Activated CD4-positive, alpha-beta T cell treated with anti-CD3 and anti-CD28 coated beads, Interleukin-2, amount 10 ng/mL, durations not matched to agents 24 days and 14 days (primary cell): ENCODE measurements at places on chromosomes 1 and 21.

DNA sequence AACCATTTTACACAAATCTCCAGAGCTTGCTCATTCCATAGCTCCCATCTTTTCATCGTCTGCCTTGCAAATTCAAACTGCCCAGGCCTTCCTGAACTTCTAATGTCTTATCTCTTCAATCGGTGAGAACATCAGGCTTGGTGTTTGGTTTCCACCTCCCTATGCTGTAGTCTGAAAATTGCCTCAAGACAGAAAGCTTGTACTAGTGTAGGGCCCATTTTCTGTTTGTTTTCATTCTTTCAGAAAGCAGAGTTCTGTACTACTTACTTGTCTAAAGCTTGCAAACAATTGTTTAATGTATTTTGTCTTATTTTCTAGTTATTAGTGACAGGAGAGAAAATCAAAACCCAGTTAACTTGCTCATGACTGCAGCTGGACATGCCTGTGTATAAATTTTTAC lies 16.8 kb downstream of the HOOK1 start:
- H3K4me1 ChIP-seq = no peaks in the 10 kb centered on the region
- no peaks in the 10 kb centered on the region for H3K36me3 ChIP-seq
- H3K27me3 ChIP-seq = no peaks in the 10 kb centered on the region
- no peak overlapping the region for H3K4me3 ChIP-seq
- DNase-seq = no peak
- H3K27ac ChIP-seq = no peak overlapping the region

- DNase-seq = peak; percentile 64
- H3K4me1 ChIP-seq = peaks cover 79% of the 10 kb centered on the region
- H3K27ac ChIP-seq = peak overlapping the region; percentile 92
Measured at GRCh38 chr1:19469004-19469403, 16.3 kb downstream of the CAPZB start.

- no peak for DNase-seq
- no peaks in the 10 kb centered on the region for H3K4me1 ChIP-seq
- no peak overlapping the region for H3K4me3 ChIP-seq
- no peak overlapping the region for H3K27ac ChIP-seq
Measured at GRCh38 chr1:43042773-43043457, 84.2 kb upstream of the SLC2A1 start.

GRCh38 chr1:103218821-103219220 lies 110.5 kb upstream of the COL11A1 start:
- no peaks in the 10 kb centered on the region for H3K27me3 ChIP-seq
- no peak overlapping the region for H3K4me3 ChIP-seq
- H3K36me3 ChIP-seq = no peaks in the 10 kb centered on the region
- no peak overlapping the region for H3K27ac ChIP-seq
- H3K4me1 ChIP-seq = no peaks in the 10 kb centered on the region
